Fibroblast of lung (primary cell): ENCODE measurements at places on chromosomes 2 and 18.

GRCh38 chr2:208799397-208799796 is 392.8 kb downstream of the PTH2R start:
- H3K4me1 ChIP-seq, result no peaks in the 10 kb centered on the region
- DNase-seq, result no peak
- no peaks in the 10 kb centered on the region for H3K36me3 ChIP-seq
- H3K27ac ChIP-seq, result no peak overlapping the region
- no peak overlapping the region for H3K4me3 ChIP-seq

DNA sequence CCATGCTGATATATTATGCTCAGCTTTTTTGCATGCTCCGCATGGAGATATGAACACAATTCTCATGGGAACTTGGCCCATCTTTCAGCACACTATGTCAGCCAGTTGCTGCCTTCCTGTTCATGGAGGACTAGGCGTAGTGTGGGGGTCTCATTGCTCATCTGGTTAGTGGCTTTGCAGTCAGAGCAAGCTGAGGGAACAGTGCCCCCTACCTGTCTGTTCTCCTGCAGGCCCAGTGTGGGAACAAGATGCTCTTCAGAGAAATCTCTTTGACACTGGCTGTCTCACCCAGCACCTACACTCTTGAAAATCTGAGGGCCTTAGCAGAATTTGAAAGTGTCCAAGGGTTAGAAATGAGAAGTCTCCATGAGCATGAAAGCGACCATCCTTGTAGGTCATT is 47.1 kb downstream of the SPTBN1 start:
- no peak overlapping the region for H3K27ac ChIP-seq
- H3K36me3 ChIP-seq, result no peaks in the 10 kb centered on the region
- H3K4me1 ChIP-seq, result peaks cover 27% of the 10 kb centered on the region
- H3K4me3 ChIP-seq, result no peak overlapping the region

- H3K4me1 ChIP-seq, result peaks cover 9% of the 10 kb centered on the region
- H3K36me3 ChIP-seq, result no peaks in the 10 kb centered on the region
- peak; percentile 92 for DNase-seq
- no peak overlapping the region for H3K4me3 ChIP-seq
Measured at GRCh38 chr2:209476367-209477208, 52.7 kb downstream of the MAP2 start.

- no peak overlapping the region for H3K27ac ChIP-seq
- DNase-seq, result peak; percentile 40
- H3K4me1 ChIP-seq, result no peaks in the 10 kb centered on the region
- H3K4me3 ChIP-seq, result no peak overlapping the region
- H3K27me3 ChIP-seq, result no peaks in the 10 kb centered on the region
Measured at GRCh38 chr18:111306-112014, 46.9 kb upstream of the USP14 start.

- H3K27me3 ChIP-seq, result no peaks in the 10 kb centered on the region
- H3K27ac ChIP-seq, result no peak overlapping the region
- peak; percentile 25 for DNase-seq
- no peak overlapping the region for H3K4me3 ChIP-seq
Measured at GRCh38 chr18:45122506-45122905, 441.8 kb downstream of the SETBP1 start.

- no peaks in the 10 kb centered on the region for H3K4me1 ChIP-seq
- H3K27me3 ChIP-seq, result no peaks in the 10 kb centered on the region
Measured at GRCh38 chr2:236618370-236618769, 48.7 kb downstream of the ACKR3 start.

GRCh38 chr18:57095884-57096283 is 51.0 kb upstream of the BOD1L2 start:
- H3K4me3 ChIP-seq, result no peak overlapping the region
- no peak overlapping the region for H3K27ac ChIP-seq
- no peak for DNase-seq
- no peaks in the 10 kb centered on the region for H3K4me1 ChIP-seq
- H3K36me3 ChIP-seq, result no peaks in the 10 kb centered on the region

GRCh38 chr2:11079136-11079824 is 76.0 kb upstream of the SLC66A3 start:
- H3K36me3 ChIP-seq, result no peaks in the 10 kb centered on the region
- DNase-seq, result no peak
- no peaks in the 10 kb centered on the region for H3K4me1 ChIP-seq
- H3K27me3 ChIP-seq, result no peaks in the 10 kb centered on the region
- no peak overlapping the region for H3K4me3 ChIP-seq
- no peak overlapping the region for H3K27ac ChIP-seq

DNA sequence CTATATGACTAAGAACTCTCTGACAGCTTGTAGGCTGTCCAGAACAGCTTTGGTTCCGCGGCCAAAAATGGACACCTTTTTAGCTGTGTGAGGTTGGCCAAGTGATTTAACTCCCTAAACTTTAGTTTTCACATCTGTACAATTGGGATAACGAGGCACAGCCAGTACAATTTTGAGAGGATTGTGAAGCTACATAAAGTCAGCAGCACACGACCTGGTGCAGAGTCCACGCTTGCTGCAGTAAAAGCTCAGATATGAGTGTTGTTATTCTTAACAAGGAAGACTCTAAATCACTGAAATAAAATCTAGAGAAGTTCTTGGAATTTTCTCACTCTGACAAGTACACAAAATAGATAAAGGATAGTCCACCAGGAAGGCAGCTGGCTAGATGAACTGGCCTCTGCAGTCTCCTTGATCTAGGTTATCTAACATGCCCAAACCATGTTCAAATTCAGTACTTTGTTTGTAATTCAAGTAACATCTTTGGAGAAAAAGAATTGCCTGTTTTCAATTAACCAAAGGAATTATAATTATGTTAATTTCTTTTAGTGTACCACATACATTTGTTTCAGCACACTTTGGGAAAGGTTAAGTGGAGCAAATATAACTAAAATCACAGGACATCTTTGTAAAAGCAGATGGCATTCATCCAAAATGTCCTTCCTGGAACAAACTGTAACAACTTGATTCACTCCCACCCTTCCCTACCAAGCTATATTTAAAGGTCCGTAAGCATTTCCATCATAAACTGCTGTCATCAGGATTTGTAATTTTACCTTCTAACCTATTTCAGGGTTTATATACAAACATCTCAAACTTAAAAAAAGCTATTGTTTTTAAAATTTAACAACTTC is 201.7 kb upstream of the STK17B start:
- no peaks in the 10 kb centered on the region for H3K4me1 ChIP-seq
- no peak overlapping the region for H3K4me3 ChIP-seq
- no peaks in the 10 kb centered on the region for H3K27me3 ChIP-seq
- no peak overlapping the region for H3K27ac ChIP-seq

GRCh38 chr2:6080932-6081753 is 389.0 kb downstream of the SOX11 start:
- H3K27me3 ChIP-seq, result no peaks in the 10 kb centered on the region
- H3K4me1 ChIP-seq, result no peaks in the 10 kb centered on the region
- no peak overlapping the region for H3K27ac ChIP-seq
- DNase-seq, result peak; percentile 25
- no peaks in the 10 kb centered on the region for H3K36me3 ChIP-seq

DNA sequence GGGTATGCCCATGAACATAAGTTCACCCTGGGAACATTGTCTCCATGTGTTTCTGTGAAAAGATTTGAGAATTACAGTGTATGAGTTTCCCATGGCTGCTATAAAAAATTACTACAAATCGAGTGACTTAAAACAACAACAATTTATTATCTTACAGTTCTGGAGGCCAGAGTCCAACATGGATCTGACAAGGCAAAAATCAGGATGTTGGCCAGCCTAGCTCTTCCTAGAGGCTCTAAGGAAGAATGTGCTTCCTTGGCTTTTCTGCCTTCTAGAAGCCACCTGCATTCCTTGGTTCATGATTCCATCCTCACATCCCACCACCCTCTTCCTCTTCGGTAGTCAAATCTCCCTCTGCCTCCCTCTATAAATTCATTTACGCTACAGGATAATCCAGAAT is 38.6 kb downstream of the FAM124B start:
- no peaks in the 10 kb centered on the region for H3K36me3 ChIP-seq
- DNase-seq, result no peak
- H3K4me1 ChIP-seq, result no peaks in the 10 kb centered on the region

DNA sequence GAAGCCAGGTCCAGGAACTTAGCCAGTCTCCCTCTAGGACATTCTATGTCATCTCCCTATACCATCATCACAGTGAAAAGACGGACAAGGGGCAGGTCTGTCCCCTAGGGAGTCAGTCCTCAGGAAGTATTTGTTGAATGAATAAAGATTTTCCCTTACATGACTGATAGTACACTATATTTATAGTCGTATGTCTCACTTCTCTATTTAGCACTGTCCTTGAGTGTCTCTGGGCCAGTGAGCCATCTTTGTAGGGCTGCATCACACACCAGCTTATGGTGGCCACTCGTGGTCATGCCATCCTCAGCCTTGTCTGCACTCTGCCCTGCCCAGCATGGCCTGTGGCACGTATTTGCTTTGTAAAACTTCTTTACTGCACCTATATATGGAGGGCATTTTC is 25.8 kb downstream of the PTPN18 start:
- H3K4me1 ChIP-seq, result no peaks in the 10 kb centered on the region
- H3K27me3 ChIP-seq, result no peaks in the 10 kb centered on the region
- DNase-seq, result no peak
- H3K36me3 ChIP-seq, result peaks cover 2% of the 10 kb centered on the region

DNA sequence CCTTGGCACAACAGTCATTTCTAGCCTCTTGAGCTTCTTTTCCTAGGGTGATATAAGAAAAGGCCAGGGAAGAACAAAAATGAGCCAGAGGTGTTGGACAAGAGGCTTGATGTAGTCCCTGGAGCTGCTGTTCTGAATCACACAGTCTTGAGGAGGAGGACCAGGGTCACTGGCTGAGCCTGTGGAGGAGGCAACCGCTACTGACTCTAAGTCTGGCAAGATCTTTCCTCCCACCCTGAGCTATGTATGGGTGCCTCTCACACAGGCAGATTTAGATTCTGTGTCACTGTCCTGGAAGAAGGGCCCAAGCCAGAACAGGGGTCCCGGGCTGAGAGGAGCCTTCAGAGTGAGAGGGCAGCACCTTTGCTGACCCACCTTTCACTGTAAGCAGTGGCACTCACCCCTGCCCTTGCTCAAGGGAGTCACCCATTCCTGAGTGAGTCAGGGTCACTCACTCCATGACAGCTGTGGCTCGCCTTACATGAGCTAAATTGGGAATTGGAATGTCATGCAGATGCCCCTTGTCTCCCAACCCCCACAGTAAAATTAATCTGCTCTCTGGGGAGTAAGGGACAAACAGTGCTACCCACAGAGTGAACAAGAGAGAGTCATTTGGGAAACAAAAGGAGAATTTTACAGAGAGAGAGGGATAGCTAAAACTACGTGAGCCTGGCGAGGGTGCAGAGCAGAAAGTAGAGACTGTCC is at the start of gene TRIM54:
Gene TRIM54, plus strand, starts transcription at position 575 of the 705 bp plus-strand sequence. CDS start 303 bp downstream, outside the sequence.
- peaks cover 4% of the 10 kb centered on the region for H3K27me3 ChIP-seq
- no peak within 1 kb of the TSS for H3K4me3 ChIP-seq
- no peaks in the 10 kb centered on the region for H3K36me3 ChIP-seq
- DNase-seq, result no peak
- H3K27ac ChIP-seq, result no peak within 1 kb of the TSS
- peaks cover 7% of the 10 kb centered on the region for H3K4me1 ChIP-seq

DNA sequence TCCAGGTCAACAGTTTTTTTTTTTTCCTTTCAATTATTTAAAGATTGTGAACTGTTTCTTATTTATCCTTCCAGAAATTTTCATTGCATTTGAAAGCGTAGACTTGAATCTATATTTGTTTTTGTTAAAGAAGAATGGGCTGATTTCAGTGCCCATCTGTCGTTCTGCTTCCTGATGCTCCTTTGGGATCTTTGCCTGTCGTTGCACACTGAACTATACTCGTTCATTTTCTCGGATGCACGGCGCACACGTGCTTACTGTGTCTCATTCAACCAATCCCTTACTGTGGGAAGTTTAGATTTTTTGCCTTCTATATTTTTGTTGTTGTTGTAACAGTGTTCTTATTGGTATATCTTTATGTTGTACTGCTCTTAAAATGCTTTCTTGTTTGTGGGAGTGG is 149.7 kb downstream of the VAPA start:
- no peak overlapping the region for H3K27ac ChIP-seq
- H3K27me3 ChIP-seq, result no peaks in the 10 kb centered on the region
- H3K36me3 ChIP-seq, result no peaks in the 10 kb centered on the region
- DNase-seq, result no peak
- H3K4me1 ChIP-seq, result peaks cover 5% of the 10 kb centered on the region
- H3K4me3 ChIP-seq, result no peak overlapping the region

DNA sequence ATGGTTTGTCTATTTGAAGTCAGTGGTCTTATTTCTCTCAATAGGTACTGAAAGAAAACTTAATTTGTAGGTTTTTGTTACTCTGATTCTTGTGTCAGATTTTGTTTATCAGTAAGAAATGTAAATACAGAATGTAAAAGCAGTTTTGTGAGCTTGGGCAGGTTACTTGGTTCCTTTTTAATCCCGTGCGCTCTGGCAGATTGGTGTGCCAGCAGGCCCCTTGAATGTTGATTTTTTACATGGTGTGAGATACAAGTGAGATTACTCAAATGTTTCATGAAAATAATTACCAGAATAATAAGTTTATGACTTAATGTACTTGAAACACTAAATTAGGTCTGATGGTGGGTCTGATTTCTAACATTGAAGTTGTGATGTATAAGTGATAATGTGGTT is 13.4 kb downstream of the HNRNPA3 start:
- H3K27me3 ChIP-seq, result no peaks in the 10 kb centered on the region
- no peak overlapping the region for H3K27ac ChIP-seq
- no peak for DNase-seq
- H3K4me1 ChIP-seq, result no peaks in the 10 kb centered on the region
- H3K4me3 ChIP-seq, result no peak overlapping the region

DNA sequence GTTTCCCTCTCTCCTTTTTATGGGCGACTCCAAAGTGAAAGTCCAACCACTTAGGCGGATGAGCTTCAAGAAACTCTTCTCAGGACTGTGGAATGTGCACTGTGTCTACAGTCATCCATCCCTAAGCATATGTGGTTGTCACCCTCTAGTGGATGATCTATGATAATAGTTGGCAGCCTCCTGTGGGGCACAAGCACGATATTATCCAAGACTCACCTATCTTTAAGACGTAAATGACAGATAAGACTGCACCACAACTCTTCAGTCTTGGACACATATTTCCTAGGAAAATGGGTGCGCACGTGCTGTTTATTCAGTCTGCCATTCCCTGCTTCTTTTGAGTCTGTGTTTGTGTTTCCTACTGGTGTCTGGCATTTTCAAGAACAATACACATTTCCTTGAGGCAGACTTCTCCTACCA is 145.5 kb upstream of the CTAGE1 start:
- peak; percentile 95 for DNase-seq
- no peaks in the 10 kb centered on the region for H3K36me3 ChIP-seq
- no peaks in the 10 kb centered on the region for H3K4me1 ChIP-seq
- H3K4me3 ChIP-seq, result peak overlapping the region; percentile 3

- no peaks in the 10 kb centered on the region for H3K27me3 ChIP-seq
Measured at GRCh38 chr2:60958800-60959199, 58.7 kb upstream of the PEX13 start.

DNA sequence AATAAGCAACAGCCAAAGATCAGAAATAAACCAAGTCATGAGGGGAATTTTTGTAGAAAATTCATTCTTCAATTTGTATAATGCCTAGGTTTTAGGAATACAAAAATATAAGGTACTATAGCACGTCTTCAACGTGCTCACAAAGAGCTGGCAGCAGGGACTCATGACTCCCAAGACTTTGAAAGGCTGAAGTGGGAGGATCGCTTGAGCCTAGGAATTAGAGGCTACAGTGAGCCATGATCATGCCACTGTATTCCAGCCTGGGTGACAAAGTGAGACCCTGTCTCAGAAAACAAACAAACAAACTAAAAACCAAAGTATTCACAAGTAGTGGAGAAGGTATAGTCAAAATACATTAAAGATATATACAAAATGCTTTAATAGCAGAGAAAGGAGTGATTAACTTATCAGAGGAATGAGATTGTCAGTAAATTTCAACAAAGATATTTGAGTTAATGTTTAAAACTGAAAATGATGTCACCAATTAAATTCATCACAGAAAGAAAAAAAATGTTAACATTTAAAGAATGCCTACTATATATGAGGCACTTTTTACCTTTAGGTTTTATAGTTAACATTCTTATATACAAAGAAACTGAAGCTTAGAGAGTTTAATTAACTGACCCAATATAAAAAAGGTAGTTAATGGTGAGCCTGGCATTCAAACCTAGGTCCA is 3.2 kb downstream of the WDR33 start:
- no peaks in the 10 kb centered on the region for H3K4me1 ChIP-seq
- H3K27ac ChIP-seq, result no peak overlapping the region
- no peaks in the 10 kb centered on the region for H3K27me3 ChIP-seq
